ENCODE measurements at places on chromosomes 4 and X. TPM values are rescaled to one million over a fixed set of nuclear protein-coding genes. Genes with fewer than 3 reads are reported as not detected.

The SMARCA1 gene
- total RNA-seq = 50.7 TPM

The POLN gene
- total RNA-seq = 6.6 TPM

The NAA11 gene
- total RNA-seq = not detected

The GPR82 gene
- total RNA-seq = 0.45 TPM

The SMIM31 gene
- not detected for total RNA-seq

The AKAP4 gene
- total RNA-seq = not detected

DNA sequence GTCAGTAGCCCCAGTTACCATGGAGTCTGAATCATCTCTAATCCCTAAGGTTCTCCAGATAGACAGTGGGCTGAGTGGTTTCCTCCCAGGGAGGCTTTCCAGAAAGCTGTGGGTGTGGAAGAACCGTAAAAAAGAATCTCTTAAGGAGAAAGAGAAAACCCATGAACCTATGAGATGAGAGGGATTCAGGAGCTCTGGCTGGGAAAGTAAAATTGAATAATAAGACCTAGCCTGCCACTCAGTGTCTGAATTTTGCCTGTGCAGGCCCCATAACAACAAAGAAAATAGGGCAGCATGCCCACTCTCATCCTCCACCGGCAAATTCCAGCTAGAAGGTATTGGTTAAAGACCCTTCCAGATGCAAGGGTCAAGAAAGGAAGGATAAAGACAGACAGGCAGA is 16.9 kb downstream of the AWAT2 start:
- DNase-seq = no peak

GRCh38 chrX:150229481-150229880 is 133.6 kb upstream of the MAMLD1 start:
- DNase-seq = no peak

The GAGE13 gene
- total RNA-seq = not detected

GRCh38 chr4:47577779-47578553 is 92.9 kb downstream of the ATP10D start:
- no peak for DNase-seq

- no peak for DNase-seq
These were observed 104.1 kb downstream of the CPEB2 start for GRCh38 chr4:15106399-15106798.

DNA sequence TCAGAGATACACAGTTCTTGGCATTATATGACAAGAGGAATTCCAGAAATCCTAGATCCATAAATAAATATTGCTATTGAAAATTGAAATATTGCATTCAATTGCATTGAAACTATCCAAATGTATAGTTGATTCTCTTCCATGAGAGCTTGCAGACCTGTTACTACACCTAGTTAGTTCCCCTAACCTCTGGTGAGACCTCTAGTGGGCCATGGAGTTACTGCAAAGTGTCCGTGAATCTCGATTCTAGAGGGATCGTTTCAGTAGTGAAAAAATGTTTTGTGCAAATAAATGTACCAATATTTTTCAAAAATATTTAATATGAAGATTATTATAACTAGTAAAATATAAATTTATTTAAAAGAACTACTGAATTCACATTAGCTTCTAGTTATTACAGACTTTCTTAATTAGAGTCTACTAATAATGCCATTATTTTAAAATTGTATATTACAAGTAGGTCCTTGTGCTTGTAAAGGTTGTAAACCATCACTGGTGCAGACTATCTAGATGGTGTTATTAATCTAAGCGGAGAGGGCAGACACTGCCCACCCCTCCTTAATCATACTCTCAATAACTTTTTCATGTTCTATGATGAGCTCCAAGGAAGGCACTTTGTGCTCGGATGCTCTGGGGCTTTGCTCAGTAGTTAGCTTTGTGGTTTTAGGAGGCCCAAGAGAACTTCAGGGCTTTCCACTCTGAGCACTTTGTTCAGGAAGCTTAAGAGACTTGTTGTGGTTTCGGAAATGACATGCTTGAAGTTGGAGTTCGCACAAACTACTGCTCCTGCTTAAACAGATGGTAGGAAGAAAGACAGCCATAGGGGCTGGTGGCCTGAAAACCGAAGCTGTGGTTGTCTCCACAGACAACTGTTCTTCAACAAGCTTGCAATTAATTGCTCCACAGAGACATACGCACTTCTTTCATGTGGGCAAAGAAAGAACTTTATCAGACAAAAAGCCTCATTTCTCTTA is 42.8 kb downstream of the IL21 start:
- no peak for DNase-seq

The HDAC6 gene
- total RNA-seq = 89.4 TPM

DNA sequence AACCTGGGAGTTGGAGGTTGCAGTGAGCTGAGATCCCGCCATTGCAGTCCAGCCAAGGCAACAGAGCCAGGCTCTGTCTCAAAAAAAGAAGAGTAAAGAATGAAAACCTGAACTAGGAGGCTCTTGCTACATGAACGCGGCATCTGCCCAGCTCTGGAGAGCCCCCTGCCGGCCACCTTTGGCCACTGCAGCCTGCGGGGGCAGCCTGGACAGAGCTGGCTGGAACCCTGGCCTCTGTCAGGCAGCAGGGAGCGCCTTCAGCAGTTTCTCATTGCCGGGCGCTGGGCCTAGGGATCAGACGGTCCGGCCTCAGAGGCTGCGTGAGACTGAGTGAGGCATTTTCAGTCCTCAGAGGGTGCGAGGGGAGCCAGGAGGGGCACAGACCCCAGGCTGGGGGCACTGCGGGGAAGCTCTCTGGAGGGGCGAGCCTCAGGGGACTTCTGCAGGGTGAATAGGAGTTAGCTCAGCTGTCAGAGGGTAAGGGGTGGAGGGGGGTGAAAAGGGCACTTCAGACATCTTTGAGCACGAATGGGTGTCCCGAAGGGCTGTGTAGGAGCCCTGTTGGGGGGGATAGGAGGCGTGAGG is 17.5 kb downstream of the DOK7 start:
- DNase-seq = peak; percentile 78

DNA sequence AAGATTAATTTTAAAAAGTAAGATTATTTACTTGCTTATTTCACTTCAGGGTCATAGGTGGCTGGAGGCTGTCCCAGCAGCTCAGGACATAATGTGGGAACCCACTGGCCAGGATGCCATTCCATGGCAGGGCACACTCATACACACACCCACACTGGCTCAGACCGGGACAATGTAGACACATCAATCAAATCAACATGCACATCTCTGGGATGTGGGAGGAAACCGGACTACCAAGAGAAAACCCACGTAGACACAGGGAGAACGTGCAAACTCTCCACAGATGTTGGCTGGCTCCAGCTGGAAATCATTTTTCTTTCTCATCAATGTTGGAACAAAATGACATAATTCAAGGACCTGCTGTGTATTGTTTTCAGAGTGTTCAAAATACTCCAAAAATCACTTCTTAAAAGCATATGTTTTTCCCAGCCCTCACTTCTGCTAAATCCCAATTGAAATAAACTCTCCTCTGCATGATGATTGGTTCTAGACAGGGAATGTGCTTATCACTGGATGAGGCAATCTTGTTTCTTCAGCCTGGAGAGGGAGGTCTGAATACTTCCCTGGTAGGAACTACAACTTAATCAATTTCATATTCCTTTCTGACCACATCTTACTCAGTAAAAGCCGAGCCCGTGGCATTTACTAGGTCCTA is 18.6 kb upstream of the CPE start:
- no peak for DNase-seq

- no peak for DNase-seq
These were observed 4.7 kb downstream of the HS3ST1 start for GRCh38 chr4:11424000-11424399.

DNA sequence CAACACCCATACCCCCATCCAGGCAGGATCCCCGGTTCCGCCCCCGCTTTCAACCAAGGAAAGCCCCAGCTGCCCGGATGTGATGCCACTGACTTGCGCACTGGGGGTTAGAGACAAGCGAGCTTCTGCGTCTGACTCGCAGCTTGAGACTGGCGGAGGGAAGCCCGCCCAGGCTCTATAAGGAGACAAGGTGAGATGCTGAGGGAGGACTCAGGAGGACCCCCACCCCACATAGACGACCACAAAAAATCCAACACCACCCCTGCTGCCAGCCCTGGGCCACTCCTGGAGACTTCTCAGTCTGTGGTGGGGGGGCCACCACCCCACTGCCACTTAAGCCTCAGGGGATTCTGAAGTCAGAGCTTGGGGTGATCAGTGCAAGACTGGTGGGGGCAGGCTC is at the start of gene MAGEA4:
MAGEA4 (plus strand) TSS at position 110 of the 400 bp plus-strand sequence. CDS start 10,776 bp downstream, outside the sequence.
- no peak for DNase-seq

DNA sequence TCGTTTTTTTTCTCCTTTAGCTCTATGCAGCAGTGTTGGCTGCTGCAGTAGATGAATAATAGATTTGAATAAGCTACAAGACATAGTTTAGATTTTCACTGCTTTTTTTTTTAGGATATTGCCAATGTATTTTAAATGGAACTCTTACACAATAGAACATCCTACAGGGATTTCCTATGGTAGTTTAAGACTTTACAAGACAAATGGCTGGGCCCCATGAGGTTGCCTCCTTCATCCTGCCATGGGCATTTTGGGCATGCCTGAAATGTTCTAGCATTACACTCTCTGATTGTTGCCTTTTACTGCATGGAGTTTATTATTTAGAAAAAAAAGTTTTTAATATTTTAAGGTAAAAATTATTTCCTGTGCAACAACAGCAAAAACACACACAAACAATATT is 74.5 kb downstream of the MID1 start:
- DNase-seq = no peak

DNA sequence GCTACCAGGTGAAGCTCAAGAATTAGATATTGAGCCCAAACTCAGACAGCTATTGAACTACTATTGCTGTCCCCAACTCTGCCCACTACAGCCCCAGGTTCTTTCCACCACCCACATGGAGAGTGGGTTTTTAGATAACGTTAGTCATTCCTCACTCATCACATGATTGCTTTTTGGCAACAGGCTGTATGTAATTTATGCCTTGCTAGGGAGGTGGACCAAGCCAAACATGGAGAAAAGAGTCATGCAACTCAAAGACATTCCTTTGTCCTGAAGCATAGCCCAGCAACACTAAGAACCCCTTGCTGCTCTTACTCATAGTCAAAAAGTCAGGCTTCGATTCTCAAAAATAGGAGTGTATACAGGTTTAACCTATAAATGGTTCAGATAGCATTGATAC is 275.9 kb upstream of the VCX3A start:
- no peak for DNase-seq

The DGKK gene
- total RNA-seq = not detected

DNA sequence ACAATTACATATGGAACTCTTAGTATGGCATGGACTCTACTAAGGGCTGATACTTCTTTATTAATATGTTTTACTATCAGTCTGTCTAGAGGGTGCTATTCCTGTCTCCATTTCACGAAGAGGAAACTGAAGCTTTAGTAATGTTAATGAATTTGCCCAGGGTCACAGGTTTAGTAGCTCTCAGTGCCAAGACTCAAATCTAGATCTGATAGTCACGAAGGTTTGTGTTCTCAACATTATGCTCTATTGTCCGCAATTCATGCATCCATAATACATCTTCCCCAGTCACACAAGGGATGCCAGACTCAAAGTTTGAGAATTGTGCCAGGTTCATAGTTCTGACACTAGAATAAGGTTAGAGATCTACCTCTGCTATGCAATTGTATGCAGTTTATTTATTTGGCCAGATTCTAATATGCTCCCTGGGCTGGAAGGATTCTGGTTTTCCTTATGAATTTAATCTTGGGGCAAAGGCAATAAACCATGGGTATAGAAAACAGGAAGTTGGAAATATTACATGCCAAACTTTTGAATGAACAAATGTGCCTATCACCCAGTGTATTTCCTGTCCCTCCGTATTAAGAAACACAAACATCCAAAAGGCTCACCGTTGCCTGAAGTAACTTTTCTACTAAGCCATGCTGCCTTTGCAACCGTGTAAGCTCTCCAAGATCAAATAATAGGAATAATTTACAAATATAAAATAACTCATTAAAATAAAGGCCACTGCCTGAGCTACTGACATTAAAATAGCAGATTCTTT is 478.5 kb downstream of the INPP4B start:
- DNase-seq = no peak

The ADH1B gene
- 753 TPM for total RNA-seq

DNA sequence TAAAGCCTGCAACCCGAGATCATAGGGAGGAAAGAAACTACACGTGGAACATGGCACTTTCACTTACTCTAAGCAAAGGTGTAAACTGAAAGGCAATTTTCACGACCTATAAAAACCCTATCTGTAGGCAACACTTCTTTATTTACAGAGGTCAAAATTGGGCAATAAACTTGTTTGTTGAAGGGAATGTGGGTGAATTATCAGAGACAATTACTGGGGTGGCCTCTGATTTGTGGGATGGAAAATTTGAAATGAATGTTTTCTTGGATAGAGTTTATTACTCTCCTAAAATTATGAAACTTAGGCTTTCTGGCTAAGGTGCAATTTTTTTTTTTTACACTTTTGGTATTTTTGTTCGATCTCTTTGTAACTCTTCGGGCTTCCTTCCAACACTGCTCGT is 734.1 kb upstream of the TENM3 start:
- no peak for DNase-seq

GRCh38 chrX:150940844-150941495 is 42.2 kb upstream of the HMGB3 start:
- DNase-seq = peak; percentile 39

GRCh38 chr4:124631760-124632159 is 80.8 kb downstream of the ANKRD50 start:
- peak; percentile 59 for DNase-seq

DNA sequence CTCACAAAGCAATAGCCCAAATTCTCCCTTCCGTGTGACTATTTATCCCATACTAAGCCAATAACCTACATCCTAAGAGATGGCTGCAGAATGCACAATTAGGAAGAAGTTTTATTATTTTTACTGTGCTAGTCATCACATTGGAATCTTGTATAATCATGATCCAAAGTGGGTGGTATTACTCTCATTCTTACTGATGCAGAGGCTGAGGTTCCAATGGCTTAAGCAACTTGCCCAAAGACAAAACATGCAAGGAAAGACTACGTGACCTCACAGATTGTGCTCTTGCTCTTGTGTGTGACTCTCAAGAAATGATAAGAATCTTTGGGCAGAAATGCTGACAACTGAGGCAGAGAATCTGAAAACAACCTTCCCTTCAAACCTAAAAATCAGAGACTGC is 212.2 kb downstream of the LDB2 start:
- no peak for DNase-seq

- DNase-seq = no peak
These were observed 9.9 kb downstream of the MAGEA11 start for GRCh38 chrX:149721778-149722177.

The SYTL5 gene
- not detected for total RNA-seq

GRCh38 chr4:128869776-128870509 is 60.4 kb downstream of the JADE1 start:
- DNase-seq = no peak

The MAGEB10 gene
- not detected for total RNA-seq

Data from aorta (tissue), 5 donors.